Stimulated activated naive CD4-positive, alpha-beta T cell (primary cell): ENCODE measurements at places on chromosomes 6 and 20.

GRCh38 chr6:10481101-10481500 lies 40.0 kb upstream of the GCNT2 start:
- DNase-seq, result no peak

- DNase-seq, result no peak
Observed at GRCh38 chr6:51105357-51105756, 286.7 kb downstream of the TFAP2B start.

- peak; percentile 12 for DNase-seq
Observed at GRCh38 chr20:53736757-53737395, 143.2 kb upstream of the ZNF217 start.

- DNase-seq, result no peak
Observed at GRCh38 chr6:27839626-27840475, 72.3 kb downstream of the OR2B2 start.

DNA sequence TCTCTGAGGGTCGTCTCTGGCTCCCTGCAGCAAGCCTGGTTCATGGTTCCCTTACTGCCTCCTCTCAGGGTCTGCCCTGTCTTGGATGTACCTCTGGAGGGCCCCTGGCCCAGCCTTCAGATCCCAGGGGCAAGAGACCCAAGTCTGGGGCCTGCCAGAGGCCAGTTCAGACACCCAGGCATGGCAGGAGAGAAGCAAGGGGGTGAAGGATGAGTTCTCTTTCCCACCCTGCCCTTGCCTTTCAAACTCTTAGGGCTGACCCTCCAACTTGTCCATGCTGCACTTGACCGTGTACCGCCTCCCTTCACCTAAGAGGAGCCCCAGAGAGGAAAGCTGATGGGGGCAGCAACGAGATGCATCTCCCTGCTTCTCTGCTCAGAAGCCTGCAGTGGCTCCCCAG lies 4.2 kb downstream of the GDAP1L1 start:
- DNase-seq, result no peak

GRCh38 chr6:44561832-44562665 lies 174.5 kb downstream of the CDC5L start:
- DNase-seq, result no peak

DNA sequence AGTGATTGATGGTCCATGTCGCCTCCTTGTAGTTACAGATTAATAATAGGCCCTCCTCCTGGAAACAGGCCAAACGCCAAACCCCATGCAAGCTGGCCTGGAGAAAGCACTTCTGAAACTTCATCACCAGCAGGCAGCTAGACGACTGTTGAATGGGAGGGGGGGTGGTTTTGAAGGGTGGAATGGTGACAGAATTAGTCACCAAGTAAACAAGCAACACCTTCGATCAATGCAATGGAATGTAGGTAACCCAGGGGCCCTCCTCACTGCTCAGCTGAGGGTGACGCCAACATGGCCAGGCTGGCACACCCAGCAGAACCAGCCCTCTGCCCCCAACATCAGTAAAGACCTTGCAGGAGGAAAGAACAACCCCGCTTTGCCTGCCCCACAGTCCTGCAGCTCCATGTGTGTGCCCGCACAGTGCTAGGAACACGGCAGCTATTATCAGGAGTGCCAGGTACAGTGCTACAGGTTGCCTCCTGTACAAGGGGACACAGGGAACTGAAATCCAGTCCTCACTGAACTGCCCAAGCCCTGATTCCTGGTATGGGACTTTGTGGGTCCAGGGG lies 2.7 kb downstream of the BCAS1 start:
- DNase-seq, result no peak

- peak; percentile 37 for DNase-seq
Observed at GRCh38 chr6:137705160-137706082, 161.6 kb upstream of the TNFAIP3 start.

DNA sequence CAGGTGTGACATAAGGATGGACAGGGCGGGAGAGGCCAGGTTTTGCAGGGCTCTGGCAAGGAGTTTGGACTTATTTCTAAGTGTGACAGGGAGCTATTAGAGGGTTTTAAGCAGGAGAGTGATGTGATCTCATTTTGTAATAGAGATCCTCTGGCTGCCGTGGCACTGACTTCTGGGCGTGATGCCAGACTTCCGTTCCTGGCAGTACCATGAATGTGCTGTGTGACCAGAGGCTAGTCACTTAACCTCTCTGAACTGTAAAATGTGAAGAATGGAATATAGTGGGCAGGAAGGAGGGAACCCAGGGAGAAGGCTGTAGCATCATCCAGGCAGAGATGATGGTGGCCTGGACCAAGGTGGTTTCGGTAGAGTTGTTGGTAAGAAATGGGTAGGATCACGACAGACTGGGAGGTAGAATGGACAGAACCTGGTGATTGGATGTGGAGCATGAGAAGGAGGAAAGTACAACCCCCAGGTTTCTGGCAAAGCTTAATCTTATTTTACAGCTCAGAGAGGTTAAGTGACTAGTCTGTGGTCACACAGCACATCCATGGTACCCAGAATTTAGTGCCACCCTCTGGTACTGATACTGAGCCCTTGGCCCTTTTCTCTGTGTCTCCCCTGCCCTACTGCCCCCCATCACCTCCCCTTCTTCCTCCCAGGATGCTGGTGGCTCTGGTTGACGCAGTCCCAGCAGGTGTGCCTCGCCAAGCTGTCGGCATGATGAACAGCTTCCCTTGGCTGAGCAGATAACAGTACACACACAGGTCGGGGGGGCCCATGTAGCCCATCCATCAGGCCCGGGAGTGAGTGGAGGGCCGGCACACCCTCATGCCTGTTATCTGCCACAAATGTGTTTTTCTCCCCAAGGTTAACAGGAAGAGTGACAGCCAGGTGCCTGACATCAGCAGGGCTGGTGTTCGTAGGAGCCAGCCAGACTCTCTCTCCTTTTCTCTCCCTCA lies 52.9 kb upstream of the CTNNBL1 start:
- DNase-seq, result no peak

- no peak for DNase-seq
Observed at GRCh38 chr20:48209102-48209501, 423.8 kb upstream of the SULF2 start.

DNA sequence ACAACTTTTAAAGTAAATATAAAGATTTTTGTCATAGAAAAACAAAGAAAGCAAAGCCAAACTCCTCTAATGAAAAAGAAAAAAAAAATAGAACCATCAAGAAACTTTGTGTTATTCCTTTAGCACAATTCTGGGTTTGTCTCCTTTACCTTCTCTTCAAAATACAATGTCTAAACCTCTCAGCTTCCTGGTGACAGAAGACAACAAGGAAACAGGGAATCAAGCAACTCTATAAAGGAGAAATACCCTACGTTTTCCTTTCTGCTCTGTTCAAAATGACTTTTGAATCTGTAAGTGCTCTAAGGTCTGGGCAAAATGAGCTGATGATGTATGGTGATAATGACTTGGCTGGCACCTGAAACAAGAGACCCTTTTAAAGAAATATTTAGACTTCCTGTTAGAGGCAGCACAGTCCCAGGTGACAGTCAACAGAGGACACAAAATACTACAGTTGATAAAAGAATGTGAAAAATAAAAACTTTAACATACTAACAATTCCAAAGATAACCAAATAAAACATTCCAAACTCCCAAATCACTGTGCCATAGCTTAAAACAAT lies 101.4 kb downstream of the PRDM1 start:
- DNase-seq, result no peak

GRCh38 chr20:18886756-18887155 lies 73.2 kb downstream of the SCP2D1 start:
- DNase-seq, result no peak

DNA sequence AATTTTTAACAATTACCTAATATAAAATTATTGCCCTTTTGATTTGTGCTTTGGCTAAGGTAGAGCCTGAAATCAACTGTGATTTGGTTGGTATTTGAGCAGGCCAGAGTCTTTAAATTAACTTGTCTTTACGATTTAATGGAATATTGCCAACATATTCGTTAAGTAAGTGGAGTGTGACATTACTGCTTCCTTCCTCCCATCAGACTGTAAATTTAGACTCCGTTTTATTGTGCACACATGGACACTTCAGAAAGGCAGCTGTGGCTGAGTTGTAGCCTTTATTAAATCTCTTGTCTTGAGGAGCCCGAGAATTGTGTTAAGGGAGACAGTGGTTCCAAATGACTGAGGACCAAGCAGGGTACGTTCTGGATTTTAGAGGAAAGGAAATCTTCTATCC lies 57.4 kb downstream of the CAP2 start:
- DNase-seq, result no peak

GRCh38 chr6:32664827-32665362 lies 1.6 kb downstream of the HLA-DQB1 start:
- peak; percentile 12 for DNase-seq

DNA sequence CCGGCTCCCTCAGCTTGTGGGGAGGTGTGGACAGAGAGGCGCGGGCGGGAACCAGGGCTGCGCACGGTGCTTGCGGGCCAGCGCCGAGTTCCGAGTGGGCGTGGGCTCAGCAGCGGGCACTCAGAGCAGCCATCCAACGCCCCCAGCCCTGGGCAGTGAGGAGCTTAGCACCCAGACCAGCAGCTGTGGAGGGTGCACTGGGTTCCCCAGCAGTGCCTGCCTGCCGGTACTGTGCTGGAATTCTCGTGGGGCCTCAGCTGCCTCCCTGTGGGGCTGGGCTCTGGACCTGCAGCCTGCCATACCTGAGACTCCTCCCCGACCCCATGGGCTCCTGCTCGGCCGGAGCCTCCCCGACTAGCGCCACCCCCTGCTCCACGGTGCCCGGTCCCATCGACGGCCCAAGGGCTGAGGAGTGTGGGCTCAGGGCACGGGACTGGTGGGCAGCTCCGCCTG lies 92.7 kb downstream of the MANEA start:
- no peak for DNase-seq

DNA sequence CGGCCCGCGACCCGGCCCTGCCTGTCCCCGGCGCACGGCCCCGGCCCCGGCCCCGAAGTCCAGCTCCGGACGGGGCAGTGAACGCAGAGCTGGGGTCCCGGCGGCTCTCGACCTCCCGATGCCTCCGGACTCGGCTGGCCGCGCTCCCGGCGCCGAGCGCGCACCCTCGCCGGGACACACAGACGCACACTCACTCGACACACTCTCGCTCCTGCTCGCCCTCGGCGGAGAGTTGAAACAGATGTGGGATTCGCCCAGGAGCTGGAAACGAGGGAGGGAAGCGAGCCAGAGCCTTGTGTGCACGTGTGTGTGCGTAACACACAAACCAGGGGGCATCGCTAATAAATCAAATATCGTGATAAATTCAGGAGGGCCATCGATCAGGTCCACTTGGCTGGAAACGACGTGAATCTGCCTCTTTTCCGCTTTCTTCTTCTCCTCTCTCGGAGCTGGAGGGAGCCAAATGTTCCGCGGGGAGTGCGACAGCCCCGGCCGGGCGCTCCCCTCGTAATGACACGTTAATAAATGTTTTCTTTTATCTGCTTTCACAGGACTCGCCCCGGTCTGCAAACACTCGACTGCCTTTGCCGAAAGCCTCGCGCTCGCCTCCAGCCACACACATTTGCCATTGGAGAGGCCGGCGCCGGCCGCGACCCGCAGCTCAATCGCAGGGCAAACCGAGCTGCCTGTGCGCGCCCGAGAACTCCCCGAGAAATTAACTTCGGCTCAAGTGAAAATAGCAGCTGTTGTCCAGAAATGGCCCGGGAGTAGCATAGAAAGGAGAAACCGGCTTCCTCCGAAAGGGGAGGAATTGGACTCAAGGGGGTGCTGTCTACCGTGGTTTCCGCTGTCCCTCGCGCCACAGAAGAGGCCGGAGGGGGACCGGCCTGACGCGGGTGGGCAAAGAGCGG lies 828 bp upstream of the SULF2 start:
- DNase-seq, result no peak

- no peak for DNase-seq
Observed at GRCh38 chr6:15658181-15658744, 4.6 kb downstream of the DTNBP1 start.

GRCh38 chr6:118500130-118501015 lies 47.7 kb upstream of the PLN start:
- no peak for DNase-seq

- no peak for DNase-seq
Observed at GRCh38 chr20:3177746-3178485, 4.6 kb upstream of the LZTS3 start.

- DNase-seq, result no peak
Observed at GRCh38 chr6:37456816-37457560, 24.0 kb downstream of the CMTR1 start.

GRCh38 chr6:90159452-90159851 lies 137.2 kb downstream of the BACH2 start:
- no peak for DNase-seq

DNA sequence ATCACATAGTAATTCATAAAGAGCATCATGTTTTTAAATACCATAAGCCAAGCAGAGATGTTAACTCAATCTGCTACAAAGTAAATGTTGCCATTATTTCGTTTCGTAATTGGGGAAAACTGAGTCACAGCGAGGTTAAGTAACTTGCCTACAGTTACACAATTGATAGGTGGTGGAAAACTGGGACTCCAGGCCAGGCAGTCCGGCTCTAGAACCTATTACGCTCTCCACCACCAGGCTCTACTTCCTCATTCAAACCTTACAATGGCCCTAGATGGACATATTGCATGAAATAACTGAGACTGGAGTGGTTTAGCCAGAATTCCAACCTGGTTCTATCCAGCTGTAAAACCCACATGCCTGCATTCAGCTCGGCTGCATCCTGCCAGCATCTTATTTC lies 58.2 kb downstream of the LINC00237 start:
- no peak for DNase-seq

GRCh38 chr6:129709196-129709768 lies 695 bp downstream of the ARHGAP18 start:
- no peak for DNase-seq

GRCh38 chr6:144416244-144416643 lies 131.1 kb downstream of the UTRN start:
- DNase-seq, result no peak

GRCh38 chr20:24448170-24448569 lies 21.3 kb upstream of the SYNDIG1 start:
- no peak for DNase-seq

GRCh38 chr20:49318430-49319207 lies 40.8 kb upstream of the ZNFX1 start:
- no peak for DNase-seq

GRCh38 chr20:39070484-39071231 lies 108.5 kb downstream of the DHX35 start:
- no peak for DNase-seq

GRCh38 chr6:137657351-137657911 lies 163.2 kb upstream of the OLIG3 start:
- no peak for DNase-seq

GRCh38 chr20:2799688-2800520 lies 523 bp downstream of the CPXM1 start:
- DNase-seq, result no peak

GRCh38 chr20:37984018-37984785 lies 49.1 kb downstream of the TTI1 start:
- no peak for DNase-seq

- no peak for DNase-seq
Observed at GRCh38 chr6:122651031-122651430, 40.8 kb downstream of the PKIB start.

DNA sequence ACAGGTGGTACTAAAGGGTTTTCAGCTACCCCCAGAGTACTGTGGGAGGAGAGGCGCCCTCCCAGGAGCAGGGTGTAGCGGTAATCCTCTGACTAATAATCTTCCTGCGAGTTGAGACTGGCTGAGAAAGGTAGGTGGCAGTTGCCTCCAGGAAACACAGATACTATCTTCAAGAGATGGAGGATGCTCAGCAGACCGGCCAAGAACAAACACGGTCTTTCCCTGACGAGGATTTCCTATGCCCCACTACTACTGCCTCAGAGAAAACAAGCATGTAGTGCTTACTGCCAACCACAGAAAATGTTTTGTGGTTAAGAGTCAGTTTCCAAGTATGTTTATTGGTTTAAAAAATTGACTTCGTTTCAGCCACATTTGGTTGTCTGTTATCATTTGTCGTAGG lies 26.8 kb downstream of the C6orf89 start:
- DNase-seq, result peak; percentile 65
